ENCODE measurements at places on chromosomes 12 and 14. TPM values are rescaled to one million over a fixed set of nuclear protein-coding genes. Genes with fewer than 3 reads are reported as not detected.

DNA sequence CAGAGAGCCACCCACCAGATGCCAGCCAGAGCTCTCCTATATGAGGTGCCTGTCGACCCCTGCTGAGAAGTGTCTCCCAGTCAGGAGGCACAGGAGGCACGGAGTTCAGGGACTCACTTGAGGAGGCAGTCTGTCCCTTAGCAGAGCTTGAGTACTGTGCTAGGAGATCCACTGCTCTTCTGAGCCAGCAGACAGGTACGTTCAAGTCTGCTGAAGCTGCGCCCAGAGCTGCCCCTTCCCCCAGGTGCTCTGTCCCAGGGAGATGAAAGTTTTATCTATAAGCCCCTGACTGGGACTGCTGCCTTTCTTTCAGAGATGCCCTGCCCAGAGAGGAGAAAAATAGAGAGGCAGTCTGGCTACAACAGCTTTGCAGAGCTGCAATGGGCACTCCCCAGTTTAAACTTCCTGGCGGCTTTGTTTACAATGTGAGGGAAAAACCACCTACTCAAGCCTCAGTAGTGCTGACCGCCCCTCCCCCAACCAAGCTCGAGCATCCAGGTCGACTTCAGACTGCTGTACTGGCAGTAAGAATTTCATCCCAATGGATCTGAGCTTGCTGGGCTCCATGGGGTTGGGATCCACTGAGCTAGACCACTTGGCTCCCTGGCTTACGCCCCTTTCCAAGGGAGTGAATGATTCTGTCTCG lies 146.7 kb upstream of the USP15 start:
- DNase-seq, result no peak

GRCh38 chr12:63150713-63151622 lies at the start of gene AVPR1A:
AVPR1A (minus strand) TSS chr12:63151201; CDS start chr12:63150836, 365 bp downstream.
- peak; percentile 31 for DNase-seq

DNA sequence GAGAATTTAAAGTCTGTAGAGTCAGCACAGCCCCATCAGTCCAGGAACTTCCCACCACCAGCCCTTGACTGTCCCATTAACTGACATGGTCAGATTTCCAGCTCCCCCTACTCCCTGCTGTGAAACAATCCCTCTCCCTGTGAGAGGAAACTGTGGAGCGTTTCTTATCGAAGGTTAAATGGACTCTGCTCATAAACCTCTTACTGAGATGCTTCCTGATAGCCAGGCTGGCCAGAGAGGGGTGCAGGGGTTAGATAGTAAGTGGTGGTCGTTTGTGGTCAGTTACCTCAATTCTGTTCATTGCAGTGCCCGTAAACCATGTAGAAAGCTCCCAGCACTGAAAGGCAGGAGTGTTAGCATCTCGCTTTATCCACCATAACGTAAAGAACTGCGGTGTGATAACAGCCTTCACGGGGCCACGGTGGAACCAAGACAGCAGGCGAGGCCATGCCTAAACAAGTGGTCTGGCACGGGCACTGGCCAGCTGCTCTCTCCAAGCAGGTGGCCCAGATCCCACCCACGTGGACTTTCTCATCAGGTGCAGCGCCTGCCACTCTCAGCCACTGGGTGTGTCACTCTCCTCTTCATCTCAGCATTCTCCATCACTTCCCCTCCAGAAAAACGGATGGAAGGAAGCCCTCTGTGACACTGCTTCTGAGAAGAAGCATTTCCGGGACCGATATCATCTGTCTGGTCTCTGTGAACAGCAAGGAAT lies 102.2 kb downstream of the FBXL14 start:
- DNase-seq, result no peak

DNA sequence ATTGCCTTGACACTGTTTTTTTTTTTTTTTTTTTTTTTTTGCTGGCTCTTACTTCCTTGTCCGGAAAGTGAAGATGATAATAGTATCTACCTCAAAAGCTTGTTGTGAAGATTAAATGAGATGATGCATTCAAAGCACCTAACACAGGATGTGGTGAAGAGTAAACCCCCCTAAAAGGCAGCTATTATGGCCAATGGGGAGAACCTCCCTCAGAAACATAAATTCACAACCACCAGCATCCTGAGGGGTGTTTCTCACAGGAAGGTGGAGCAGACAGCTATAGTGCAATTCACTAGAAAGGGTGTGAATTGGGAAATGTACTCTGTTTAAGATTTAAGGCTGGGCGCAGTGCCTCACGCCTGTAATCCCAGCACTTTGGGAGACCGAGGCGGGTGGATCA lies 85.4 kb upstream of the CRY1 start:
- DNase-seq, result no peak

DNA sequence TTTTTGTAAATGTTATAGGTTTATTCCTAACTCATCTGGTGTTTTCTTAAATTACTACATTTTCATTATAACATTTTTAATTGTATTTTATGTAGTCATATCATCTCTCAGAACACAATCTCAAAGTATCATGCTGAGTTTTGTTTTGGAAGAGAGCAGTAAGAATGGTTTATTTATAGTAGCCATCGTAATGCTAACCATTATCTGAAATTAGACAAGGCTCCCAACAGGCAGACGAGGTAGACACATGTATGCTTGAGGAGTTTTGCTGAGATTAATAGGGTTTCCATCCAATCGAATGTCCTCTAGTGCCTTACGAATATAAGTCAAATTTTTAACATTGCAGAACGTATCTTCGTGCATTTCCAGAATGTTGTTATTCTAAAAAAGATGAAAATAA lies 9.0 kb upstream of the CCER1 start:
- DNase-seq, result no peak

GRCh38 chr14:101177301-101177971 lies 273.9 kb upstream of the RTL1 start:
- peak; percentile 60 for DNase-seq

DNA sequence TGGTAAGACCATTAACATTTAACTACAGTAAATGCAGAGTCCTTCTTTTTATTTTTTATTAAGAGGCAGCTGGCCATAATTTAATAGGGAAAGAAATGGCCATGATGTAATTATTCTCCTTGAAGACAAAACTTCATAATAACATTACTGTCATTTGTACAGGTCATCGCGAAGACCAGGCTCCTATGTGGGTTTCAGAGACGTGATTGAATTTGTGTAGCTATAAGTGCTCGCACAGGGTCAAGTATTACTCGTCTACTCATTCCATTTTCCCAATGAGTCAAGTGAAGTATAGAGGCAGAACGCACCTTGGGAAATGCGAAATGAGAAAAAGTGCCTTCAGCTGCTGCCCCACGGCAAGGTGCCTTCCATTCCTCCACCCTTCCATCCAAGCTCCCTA lies 40.4 kb downstream of the EGLN3 start:
- DNase-seq, result no peak

DNA sequence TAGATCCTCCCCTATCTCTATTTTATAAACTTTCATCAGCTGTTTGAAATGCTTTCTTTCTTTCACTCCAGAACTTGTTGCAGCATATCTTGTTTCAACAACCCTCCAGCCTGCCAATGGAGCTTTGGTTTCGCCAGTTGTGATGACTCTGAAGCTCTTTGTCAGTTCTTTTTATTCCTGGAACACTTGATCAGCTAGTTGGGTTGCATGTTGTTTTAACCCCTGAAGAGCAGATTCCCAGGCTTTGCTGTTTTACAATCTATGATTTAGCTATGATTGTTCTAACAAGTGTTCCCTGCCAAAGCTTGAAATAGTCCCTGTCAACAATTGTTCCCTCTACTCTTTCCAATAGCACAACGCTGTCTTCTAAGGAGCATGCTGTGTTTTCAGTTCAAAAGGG lies 50.6 kb upstream of the FUT8 start:
- DNase-seq, result peak; percentile 43

DNA sequence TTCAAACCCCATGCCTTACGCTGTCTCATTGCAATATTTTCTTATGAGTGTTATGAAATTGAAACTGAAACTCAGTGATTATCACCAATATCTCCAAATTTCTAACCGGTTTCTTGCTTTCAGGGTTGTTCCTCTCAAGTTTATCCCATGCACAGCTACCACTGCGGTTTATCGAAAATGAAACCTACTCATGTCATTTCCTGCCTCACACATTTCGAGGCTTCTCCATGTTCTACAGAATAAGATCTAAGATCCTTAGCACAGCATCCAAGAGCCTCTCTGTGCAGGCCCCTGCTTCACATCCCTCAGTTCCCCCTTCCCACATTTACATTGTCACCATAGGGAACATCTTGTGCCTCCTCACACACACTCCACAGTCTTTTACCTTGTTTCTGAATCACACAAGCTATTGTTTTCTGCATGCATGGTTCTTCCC lies 45.5 kb upstream of the FAR2 start:
- DNase-seq, result no peak

DNA sequence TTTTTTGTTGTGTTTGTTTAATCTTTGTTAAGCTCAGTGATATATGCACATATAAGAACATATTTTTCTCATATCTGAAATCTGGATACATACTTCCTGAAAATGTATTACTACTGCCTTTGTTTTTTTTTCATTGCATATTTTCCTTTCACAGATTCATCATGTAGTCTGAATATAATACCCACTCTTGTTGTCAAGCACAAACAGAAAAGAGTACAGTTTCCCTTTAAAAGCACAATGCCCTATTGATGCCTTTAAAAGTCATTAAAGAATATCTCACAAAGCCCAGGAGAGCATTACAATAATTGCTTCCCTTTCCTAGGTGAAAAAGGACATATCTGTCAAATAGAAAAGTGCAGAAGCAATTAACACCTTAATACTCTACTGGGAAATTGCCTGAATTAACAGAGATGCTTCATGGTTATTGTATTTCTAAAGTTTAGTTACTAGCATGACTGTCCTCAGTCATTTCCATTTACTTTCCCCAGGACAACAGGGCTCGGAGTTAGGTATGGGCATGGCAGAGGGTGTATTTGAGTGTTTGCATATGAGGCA lies 107.4 kb downstream of the GRIP1 start:
- no peak for DNase-seq

- DNase-seq, result no peak
Measured at GRCh38 chr12:112164011-112164660, 38.8 kb downstream of the TRAFD1 start.

DNA sequence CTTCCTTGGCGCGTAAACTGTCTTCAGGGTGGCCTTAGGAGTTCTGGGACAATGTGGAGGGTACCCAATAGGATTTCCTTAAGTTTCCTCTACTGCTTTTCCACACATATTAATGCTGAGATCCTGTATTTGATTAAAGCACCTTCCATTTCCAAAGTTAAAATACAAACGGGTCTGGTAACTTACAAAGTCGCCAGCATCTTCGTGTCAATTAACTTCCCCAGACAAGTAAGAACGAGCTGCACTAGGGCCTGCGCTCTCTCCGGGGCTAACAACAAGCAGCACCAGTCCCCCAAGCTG lies 130.9 kb downstream of the NDUFA12 start:
- no peak for DNase-seq

GRCh38 chr14:77126461-77126990 lies 15.1 kb downstream of the ZDHHC22 start:
- DNase-seq, result no peak

GRCh38 chr12:124808272-124808671 lies 55.4 kb downstream of the SCARB1 start:
- no peak for DNase-seq

DNA sequence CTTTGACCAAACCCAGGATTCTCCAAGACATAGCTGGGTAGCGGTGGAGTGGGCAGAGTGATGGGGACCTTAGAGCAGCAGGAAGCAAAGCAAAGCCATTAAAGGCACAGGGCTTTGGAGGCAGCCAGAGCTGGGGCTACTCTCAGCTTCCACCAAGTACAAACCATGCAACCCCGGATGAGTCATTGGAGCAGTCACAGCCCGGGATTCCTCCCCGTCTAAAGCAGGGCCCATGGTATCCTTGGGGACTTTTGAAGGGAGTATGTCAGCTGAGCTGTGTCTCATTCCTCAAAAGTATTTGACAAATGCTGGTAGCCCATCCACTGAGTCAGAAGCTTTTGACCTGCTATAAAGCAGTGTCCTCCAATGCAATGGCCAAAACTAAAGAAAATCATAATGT lies 9.7 kb upstream of the IFI27 start:
- DNase-seq, result no peak

DNA sequence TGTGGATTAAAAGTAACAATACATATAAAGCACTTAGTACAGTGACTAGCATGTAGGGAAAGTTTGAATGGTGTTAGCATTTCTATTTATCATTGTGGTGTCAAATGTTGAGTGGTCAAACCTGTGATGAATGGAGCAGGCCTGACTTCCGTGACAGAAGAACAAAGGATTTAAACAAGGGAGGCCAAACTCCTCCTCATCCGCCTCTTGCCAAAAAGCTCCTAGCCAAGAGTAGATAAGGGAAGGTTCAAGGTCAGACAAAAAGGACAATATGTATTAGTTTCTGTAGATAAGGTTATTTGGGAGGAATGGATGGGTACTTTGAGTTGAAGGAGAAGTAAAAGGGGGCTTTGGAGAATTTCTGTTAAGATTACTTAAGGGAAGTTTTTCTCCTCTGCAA lies 6.5 kb downstream of the RNASE7 start:
- no peak for DNase-seq

DNA sequence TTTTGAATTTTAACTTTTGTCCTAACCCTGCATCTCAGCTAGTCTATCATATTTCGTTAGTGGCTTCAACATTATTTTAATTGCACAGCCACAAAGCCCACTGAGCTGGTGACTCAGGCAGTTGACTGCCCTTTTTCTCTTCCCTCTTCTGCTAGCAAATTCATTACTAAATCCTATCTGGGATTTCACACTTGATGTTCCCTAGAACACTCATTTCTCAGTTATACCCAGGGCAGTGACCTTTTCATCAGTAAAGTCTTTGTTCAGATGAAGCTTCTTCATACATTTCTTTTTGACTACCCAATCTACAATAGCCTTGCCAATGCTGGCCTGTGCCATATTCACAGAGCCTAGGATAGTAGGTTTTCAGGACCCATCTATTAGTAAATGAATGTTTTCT lies 107.0 kb downstream of the ATXN7L3B start:
- no peak for DNase-seq

DNA sequence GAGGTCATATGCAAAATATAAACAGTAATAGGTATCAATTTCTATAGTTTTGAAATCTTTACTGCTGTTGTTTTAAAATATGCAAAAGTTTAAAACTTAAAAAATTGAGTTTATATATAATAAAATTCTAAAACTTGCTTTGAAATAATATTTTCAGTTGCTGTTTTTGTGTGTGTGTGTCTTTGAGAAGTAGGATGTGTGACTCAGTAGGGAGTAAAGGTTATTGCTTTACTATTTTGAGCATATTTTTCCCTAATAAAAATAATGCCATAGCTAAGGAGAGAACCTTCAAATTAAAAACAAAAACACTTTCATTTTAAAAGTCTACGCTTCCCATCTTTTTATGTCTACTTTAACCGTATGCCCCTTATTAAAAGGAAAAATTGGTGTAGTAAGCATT lies 238.1 kb downstream of the FBXL14 start:
- no peak for DNase-seq

DNA sequence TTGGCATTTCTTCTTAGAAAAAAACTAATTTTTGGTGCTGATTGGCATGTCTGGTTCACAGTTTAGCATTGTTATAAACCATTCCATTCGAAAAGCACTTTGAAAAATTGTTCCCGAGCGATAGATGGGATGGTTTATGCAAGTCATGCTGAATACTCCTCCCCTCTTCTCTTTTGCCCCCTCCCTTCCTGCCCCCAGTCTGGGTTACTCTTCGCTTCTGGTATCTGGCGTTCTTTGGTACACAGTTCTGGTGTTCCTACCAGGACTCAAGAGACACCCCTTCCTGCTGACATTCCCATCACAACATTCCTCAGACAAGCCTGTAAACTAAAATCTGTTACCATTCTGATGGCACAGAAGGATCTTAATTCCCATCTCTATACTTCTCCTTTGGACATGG lies 20.1 kb upstream of the TIGAR start:
- no peak for DNase-seq

MYF6 gene
- polyA plus RNA-seq, result not detected

NRL gene
- polyA plus RNA-seq, result 3.2 TPM

TRHDE gene
- polyA plus RNA-seq, result 23.8 TPM

BDKRB1 gene
- polyA plus RNA-seq, result 0.73 TPM

IL31 gene
- not detected for polyA plus RNA-seq

XPOT gene
- polyA plus RNA-seq, result 67.9 TPM
